Uterus (tissue), 4 donors: ENCODE measurements at places on chromosomes 6 and 20.

- DNase-seq = no peak
Observed at GRCh38 chr6:45746046-45746445, 269.6 kb downstream of the CLIC5 start.

DNA sequence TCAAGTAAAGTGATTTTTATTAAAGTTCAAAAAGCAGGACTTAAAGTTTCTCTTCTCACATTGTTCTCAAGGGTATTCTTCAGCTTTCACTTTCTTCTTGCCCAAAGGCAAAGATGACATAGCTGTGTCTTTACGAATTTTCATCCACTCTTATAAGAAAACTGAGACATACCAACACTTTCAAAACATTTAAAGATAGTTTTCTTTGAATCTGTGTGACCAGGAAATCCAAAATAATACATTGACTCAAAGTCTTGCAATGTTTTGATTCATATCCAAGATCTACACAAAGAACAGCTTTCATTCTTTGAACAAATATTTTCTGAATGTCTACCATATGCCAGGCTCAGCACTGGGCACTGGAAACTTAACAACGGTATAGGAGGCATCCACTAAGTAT is 117.9 kb downstream of the SIM1 start:
- no peak for DNase-seq

GRCh38 chr20:25548613-25549086 is 36.7 kb downstream of the NINL start:
- no peak for DNase-seq

GRCh38 chr6:49606721-49607390 is 29.8 kb downstream of the RHAG start:
- no peak for DNase-seq

DNA sequence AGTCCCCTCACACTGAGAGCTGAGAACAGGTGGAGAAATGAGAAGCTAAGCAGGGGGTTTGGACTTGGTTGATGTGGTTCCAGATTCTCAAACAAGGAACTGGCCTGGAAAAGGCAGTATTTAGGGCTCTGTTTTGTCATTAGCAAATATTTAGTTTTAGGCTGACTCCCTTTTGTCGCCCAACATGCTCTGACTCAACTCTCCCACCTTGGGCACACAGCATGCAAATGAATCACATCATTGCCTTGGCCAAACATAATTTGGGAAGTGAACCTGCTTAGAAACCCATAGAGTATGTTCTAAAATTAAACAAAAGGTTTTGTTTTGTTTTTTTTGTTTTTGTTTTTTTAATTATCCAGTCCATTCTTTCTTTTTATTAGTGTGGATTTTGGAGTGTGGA is 9.5 kb upstream of the UQCC2 start:
- DNase-seq = no peak

- DNase-seq = no peak
Observed at GRCh38 chr20:18331694-18332093, 43.4 kb downstream of the ZNF133 start.
